ENCODE measurements at places on chromosomes 2 and 18.

DNA sequence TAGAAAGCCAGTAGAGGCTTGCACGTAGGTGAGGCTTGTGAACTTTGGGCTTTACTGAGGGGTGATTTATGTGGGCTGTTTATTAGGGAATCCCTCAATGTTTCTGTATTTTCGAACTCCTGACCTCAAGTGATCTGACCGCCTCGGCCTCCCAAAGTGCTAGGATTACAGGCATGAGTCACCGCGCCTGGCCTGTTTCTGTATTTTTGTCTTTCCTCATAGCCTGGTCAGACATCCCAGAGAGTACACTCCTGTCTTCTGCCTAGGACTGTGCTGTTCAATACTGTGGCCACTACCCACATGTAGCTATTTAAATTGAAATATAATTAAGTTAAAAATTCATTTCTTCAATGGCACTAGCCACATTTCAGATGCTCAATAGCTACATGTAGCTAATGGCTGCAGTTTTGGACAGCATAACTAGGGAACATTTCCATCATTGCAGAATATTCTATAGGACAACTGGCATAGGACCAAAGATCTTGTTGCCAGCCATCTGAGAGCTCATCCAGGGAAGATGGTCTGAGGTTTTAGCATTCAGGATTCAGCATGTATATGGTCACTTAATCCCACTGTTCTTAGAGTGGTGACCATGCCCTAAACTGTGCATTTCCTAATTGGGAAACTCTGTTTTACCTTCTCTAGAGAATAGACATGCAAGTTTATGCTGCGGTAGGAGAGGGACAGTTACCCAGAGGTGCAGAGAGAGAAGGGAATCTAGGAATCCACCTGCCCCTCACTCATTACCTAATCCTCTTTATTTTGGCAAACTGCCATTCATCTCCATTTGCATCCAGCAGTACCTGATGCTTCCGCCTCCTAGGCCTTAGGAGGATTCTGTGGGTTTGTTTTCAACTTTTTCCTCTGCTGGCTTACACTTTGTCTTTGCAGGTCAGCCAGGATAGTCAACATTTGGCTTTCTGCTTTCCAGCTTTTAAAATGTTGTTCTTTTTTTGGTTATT is 64.4 kb downstream of the LCLAT1 start:
- no peak for DNase-seq

DNA sequence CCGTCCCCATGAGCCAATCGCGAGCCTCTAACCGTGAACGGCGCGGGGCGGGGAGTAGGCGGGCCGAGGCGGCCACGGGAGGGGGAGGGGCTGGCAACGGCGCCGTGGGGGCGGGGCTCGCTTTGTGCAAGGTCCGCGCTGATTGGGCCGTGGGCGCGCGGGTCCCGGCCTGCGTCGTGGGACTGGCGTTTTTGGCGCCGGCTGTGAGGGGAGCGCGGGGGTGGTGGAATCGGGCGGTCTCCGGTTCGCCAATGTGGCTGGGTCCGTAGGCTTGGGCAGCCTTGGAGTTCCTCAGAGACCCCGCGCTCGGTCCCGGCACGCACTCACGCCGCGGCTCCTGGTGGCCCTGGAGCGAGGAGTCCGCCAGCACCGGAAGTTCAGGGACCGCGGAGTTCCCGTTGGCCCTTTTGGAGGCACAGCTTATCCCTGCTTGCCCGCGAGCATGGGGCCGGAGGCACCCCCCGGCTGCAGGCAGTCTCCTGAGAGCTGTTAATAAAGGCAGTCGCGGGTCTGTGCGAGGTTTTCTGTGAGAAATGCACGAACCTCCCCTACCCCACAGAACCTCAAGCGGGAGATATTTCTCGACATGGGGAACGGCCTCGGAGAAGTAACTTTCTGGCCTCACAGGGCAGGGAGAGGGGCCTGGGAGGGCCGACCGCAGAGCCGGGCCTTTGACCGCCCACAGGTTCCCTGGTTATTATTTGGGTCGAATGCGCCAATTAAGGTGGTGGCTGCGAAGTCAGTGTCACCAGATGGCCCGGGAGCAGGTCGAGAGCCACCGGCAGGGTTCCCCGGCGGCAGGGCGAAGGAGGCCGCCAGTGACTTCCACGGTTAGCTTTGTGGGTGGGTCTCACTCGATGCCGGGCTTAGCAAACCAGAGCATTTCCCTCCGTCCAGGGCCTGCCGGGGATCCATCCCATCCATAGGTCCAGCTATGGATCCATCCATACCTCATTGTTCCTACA is 574 bp upstream of the NCL start:
- DNase-seq: peak; percentile 98

- no peak for DNase-seq
Measured at GRCh38 chr18:35026407-35027061, 14.7 kb upstream of the MAPRE2 start.

DNA sequence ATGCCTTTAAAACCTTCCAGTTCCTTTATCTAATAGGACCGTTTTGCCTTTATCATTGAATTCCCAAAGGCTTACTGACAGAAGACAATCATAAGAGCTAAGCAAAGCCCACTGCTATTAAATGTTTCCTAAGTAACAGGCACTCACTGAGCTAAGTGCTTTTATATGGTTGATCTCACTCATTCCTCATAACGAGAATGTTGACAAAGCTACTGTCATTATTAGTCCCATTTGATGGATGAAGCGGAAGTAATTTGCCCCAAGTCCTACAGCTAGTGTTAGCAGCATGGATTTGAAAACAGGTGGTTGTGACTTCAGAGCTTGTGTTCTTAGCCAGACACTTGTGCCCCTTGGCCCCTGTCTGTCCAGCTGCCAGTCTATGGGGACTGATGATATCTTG is 134.8 kb upstream of the SERPINE2 start:
- no peak for DNase-seq

DNA sequence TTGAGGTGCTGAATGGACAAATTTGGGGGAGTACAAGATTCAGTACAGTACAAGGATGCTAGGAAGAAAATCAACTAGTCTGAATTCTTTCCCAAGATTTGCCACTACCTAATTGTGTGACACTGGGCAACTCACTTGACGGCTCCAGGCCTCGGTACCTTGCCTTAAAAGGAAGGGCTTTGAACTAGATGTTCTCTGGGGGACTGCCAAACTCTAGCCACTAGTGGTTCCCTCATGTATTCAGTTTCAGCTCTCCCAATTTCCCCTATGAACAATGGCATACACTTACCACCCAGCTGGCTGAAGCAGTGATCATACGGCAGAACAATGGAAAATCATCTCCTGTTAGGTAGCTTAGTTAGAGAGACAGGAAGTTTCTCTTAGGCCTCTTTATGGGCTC is 73.4 kb downstream of the VWC2L start:
- DNase-seq: no peak

DNA sequence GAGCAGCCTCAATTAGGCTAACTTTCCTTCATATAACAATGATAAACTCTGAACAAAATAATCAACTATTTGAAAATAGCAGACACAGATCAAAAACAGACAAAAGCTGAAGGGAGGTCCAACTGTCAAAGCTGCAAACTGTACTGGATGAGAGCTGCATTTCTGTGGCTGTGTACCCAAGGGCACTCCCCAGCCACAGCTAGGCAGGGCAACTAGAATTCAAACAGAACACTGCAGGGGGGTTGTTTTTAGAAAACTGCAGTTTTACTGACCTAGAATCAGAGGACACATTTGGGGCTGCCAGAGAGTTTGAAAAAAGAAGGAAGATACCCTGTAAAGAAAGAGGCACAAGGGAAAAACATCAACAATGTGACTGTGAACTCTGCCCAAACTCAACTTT is 56.8 kb downstream of the SMAD2 start:
- DNase-seq: no peak

- DNase-seq: no peak
Measured at GRCh38 chr18:34221971-34222306, 2.8 kb downstream of the NOL4 start.

- no peak for DNase-seq
Measured at GRCh38 chr18:26471027-26471426, 77.3 kb downstream of the KCTD1 start.

DNA sequence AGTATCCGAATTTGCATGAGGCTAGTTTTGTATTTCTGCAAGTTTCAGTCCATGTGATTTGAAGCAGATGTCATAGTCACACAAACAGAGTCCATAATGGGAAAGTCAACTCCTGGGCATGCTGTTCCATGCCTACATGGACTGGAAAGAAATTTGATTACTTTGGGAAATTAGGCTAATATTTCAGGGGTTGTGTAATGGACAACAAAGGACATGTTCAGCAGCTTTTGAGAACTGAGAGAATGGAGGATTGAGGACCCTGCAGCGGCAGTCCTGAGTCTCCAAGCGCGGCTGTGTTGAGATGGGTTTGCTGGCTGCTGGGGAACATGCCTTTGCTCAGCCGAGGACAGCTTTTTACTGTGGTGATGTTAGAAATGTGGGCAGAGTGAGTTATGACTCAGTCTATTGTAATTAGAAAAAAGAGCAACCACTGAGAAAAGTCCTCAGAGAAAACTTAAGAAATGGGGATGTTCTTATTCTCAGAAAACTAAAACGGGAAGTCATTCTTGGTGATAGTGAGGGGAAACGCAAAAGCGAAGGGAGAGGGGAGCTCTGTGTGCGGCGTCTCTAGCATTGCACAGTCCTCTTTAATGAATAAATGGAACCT is 149.2 kb downstream of the FAM210A start:
- DNase-seq: no peak

DNA sequence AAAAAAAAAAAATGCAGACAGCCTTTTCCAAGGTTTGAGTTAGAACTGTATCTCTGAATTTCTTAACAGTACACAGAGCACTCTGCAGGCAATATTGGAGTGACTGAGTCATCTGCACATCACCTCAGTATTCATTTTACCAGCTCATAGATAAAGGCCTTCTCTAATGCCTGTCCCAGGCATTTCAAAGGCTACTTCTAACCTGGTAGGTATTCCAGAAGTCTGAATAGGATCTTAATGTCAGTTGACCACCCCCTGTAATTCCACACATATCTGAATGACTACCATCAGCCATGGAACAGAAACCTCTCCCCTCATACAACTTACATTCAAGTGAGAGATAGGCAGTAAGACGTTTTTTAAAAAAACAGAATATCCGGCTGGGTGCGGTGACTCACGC is 9.0 kb downstream of the METTL21A start:
- DNase-seq: no peak

GRCh38 chr18:22257022-22257543 is 87.7 kb downstream of the GATA6 start:
- no peak for DNase-seq

DNA sequence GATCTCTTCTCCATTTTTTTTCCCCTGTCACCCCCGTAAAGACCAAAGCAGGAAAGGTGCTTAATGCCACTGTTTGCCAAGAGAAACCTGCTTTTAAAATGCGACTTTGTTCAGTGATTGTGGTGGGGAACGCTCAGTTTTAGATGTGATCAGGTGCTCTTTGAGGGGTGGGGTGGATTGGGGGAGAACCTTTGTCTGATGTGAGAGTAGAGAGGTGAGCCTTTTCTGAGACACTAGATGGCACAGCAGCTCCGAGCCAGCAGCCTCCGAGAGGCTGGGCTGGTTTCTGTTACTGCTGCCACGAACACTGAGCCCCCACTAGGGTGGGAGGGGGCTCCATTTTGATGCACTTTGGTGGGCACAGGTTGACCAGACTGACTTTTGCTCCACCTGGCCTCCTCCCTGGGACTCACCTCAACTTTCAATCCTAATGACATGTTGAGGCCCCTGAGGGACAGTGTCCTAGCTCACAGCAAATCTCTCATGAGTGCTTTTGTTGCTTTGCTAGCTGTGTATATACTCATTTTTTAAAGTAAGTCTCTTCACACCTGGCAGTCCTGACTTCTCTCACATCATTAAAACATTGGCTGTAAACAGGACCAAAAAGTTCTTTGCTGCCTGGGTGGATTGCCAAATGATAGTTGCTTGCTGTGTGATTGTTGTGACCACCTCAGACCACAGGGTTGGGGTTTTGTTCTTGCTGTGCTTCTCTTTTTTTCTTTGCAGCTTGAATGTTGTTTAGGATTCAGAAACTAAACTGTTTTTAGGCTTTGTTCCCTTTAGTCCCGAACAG is 98.2 kb upstream of the MAP3K20 start:
- no peak for DNase-seq

- no peak for DNase-seq
Measured at GRCh38 chr2:96894151-96894531, 24.3 kb upstream of the SEMA4C start.

GRCh38 chr2:178436662-178437061 is 14.3 kb downstream of the PRKRA start:
- no peak for DNase-seq

DNA sequence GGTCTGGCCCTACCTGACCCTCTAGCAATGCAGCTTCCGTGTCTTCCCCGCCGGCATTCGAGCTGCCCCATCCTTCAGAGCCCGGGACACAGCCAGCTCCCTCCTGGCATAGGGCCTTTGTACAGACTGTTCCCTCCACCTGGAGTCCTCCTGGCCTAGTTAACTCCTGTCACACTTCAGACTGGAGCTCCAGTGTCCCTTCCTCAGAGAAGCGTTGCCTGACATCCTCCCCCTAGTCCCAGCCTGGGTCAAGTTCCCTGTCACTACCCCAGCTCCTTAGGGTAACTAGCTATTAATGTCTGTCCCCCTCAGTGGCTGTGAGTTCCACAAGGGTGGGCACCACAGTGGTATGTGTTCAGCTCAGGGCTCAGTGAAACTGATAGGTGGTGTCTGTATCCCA is 45.5 kb upstream of the LOXHD1 start:
- no peak for DNase-seq

- no peak for DNase-seq
Measured at GRCh38 chr2:208265371-208265800, 669 bp upstream of the PIKFYVE start.

DNA sequence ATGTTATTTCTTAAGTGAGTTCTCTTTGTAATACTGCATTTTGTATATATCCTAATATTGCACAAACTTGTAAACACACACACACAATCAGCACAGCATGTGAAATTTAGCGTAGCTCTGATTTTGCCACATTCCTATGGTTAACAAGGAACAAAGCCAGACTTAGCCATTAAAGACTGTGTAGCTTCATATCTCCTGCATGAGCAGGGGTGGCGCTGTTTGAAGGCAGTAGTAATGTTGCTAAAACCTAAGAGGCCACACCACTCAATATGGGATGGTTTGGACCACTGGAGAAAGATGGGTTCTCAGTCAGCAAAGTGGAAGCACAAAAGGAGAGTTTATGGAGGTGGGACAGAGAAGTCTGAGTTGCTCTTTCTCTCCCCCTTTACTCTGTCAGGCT is 61.1 kb upstream of the RND3 start:
- DNase-seq: no peak

DNA sequence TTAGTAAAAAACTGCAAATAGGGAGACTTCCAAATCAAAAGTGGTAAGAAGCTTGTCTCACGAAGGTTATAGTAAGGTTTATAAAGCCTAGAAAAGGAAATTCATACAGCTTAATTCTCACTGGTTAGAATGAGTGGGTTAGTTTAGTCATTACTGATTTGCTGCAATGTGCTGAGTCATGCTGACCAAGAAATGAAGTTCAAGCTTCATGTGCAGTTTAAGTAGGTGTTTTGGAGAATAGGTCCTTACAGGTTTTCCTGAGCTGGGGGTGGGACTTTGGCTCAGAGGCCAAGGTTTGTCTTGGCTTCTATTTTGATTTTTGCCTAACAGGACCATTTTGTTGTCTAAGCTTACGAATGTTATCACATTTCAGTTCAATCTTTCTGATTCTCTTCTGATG is 15.1 kb downstream of the CLIP4 start:
- no peak for DNase-seq

GRCh38 chr18:49168281-49168985 is 217.7 kb upstream of the SMAD7 start:
- DNase-seq: no peak
